ENCODE measurements at places on chromosomes 3 and 15.

DNA sequence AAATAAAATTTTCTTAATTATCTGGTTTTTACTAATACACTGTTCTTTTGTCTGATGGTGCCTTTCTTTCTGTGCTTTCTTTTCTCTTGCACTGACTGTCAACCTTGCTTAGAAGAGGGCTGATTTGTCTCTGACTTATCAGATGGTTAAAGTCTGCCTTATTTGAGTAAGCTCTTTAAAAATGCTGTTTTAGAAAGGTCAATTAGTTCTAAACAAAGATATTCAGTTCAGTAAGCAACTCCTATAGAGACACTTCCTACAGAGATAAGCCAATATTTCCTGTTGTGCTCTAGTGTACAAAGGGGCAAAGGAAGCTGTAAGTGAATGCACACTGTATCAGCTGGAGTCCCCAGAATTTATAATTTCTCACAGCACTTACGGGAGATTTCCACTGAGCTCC is 153.4 kb upstream of the TSPAN3 start:
- no peak for DNase-seq

GRCh38 chr3:129614927-129615363 is 8.5 kb upstream of the PLXND1 start:
- DNase-seq: no peak

DNA sequence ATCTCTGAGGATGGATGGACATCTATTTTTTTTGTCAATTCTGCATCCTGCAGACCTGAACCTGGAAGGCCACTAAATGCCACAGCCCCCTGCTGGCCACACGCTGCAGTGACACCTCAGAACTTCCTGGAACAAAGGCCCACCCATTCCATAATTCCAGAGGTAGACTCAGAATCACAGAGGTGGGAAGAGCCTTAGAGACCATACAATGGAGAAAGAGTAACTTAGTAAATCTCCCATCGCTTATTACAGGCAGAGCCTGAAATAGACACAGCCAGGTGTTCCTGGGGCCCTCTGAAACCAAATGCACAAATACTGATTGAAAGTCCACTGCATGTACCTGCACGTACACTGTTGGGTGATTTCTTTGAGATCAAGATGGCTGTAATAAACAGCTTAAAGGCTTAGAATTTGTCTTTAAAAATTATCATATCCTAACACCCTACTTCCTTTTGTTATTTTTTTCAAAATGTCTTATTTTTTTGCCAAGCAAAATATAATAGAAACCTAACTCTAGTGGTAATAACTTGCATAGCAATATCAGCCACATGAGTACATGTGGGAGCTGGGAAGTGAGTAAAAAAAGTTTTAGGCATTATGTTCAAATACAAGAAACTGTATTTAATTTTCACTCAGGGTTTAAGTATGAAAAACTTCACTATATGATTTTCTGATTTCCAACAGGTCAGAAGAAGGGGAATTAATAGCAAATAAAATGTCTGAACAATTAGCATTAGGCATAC is 62.7 kb downstream of the EOMES start:
- DNase-seq: no peak

DNA sequence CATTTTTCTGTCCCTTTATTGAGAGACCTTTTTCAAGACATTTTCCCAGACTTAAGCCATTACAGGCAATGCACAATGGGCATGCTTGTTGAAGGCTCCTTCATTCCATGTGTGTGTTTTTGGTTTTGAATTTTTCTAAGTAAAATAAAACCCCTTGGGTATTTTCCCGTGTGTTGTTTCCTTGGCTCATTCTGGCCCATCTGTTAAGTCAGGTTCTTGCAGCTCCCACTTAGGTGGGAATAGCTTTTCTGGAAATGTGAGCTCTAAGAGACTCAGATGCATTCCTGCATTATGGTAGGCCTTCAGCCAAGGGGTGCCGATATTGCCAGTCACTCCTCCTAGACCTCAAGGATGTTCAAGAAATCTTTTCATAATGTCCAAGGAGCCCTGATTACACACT is 314.9 kb downstream of the CACNA2D3 start:
- no peak for DNase-seq

DNA sequence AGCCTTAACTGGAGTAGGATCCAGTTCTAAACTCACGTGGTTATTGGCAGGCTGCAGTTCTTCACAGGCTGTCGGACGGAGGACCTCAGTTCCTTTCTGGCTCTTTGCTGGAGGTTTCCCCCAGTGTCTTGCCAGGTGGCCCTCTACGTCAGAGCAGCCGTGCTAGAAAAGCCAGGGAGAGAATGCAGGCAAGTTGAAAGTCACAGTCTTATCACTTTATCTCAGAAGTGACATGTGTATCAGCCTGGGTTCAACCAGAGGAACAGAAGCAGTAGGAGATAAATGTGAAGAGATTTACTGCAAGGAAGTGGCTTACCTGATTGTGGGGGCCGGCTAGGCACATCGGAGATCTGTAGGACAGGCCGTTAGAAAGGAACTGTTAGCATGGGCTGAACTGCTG is 125.3 kb upstream of the BNIP2 start:
- DNase-seq: no peak

- DNase-seq: peak; percentile 45
These were observed 59.8 kb upstream of the KLHL25 start for GRCh38 chr15:85854345-85855097.

DNA sequence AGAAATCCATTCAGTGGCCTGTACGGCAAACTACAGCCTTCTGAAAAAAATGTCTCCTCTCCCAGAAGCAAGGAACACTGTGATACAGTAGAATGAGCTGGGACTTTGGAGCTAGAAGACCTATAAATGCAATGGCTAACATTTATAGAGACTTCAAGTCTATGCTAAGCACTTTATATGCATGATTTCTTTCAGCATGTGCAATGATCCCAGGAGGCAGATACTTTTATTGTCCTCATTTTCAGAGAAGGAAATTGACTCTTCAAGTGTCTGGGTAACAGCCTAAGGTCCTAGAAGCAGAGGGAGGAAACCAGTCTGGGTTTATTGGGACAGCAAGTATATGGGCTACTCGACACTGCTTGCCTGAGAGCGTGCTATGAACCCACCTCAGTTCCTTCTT is 140.9 kb downstream of the ALDH1A2 start:
- no peak for DNase-seq

DNA sequence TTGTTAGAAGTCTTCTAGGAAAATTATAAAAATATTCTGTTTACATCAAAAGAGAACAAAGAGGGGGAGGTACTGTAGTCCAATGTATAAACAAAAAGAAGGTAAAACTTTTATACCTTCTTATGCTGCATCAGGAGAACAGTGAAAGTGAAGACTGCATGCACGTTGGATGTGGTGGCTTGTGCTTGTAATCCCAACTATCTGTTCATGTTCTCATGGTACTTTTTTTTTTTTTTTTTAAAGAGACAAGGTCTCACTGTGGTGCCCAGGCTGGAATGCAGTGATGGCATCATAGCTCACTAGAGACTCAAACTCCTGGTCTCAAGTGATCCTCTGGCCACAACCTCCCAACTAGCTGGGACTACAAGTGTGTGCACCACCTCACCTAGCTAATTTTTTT is 4.2 kb downstream of the SEC62 start:
- DNase-seq: no peak

GRCh38 chr15:70060993-70061305 is 36.8 kb downstream of the TLE3 start:
- DNase-seq: no peak

DNA sequence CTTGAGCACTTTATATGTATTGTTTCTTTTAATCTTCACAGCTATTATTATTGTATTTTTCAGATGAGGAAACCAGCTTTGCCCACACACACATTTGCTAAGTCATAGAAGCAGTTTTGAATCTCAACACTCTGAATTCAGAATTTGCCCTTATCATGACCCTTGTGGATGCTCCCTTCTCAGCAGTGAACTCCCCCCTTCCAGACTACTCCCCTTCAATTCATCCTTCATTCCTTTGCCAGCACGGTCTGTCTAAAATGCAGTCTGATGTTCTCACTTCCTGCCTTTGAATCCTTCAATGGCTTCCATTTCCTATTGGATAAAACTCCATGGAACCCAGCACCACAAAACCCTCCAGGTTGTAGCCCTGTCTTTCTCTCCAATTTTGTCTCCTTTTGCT is 52.5 kb upstream of the TSC22D2 start:
- no peak for DNase-seq

- DNase-seq: peak; percentile 39
These were observed 147.6 kb downstream of the IL20RB start for GRCh38 chr3:137105277-137105977.

DNA sequence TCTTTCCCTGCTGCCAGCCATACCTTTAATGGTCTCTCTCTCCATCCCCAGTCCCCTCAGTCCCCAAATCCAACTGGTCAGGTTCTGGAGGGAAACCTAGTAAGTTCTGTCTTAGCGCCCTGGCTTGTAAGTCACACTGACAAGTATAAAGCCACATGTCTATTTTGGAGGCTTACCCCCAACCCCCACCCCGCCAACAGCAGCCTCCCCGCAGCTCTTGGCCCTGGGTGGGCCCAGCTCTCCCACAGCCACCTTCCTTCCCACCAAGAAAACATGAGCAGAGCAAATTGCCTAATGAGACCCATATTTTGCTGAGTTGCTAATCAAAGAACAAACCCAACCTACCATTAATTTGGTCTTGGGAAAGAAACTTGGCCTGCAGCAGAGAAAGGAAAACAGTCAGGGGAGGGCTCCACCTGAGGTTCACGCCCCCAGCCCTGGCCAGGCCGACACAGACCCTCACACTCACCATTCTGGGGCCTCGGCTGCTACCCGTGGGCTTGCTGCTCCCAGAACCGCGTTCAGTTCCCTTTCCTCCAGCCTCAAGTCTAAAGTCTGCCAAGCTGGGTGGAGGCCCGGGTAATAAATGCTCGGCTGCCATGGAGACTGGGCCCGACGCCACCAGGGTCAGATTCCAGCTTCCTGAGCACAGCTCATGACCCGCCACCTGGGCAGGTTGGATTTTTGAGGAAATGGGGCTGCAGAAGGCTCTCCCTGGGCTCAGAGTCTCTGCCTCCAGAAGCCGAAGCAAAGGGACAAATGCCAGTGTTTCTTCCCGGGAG is at the start of gene CALML4:
Gene CALML4 (minus strand): TSS at position 557 of the 782 bp plus-strand sequence. CDS start 85 bp downstream, at position 472.
- DNase-seq: peak; percentile 59

DNA sequence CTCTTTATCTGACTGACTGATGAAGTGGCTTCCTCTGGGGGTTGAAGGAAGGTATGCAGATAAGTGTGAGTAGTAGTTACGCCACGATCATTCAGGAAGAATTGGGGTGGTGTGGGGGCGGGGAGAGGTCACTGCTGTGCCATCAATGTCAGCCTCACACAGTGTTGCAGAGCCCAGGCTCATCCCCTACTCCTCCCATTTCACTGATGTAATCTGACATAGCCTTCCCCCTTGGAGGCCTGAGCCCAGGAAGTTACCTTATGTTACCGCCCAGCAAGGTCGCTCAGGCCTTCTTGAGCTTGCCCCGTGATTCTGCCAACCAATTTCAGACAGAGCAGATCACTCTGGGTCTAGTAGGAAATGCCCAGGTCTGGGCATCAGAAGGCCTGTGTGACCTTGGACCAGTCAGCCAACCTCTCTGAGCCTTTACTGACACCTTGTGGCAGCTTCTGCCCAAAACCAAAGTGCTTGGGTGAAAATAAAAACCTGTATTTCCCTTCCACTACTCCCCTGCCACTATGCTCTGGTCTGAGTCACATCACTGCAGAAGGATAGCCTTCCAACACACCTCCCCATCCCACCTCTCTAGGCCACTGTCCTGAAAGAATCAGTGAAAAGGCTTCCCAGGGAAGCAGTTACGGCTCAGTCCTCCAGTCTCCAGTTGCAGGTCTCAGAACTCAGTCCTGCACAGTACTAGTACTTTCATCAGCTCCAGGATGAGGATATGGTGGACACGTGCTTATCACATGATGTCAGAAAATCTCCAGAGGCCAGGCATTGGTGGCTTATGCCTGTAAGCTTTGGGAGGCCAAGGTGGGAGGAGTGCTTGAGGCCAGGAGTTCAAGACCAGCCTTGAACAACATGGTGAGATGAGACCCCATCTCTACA is 28.1 kb upstream of the INSYN1 start:
- peak; percentile 24 for DNase-seq

DNA sequence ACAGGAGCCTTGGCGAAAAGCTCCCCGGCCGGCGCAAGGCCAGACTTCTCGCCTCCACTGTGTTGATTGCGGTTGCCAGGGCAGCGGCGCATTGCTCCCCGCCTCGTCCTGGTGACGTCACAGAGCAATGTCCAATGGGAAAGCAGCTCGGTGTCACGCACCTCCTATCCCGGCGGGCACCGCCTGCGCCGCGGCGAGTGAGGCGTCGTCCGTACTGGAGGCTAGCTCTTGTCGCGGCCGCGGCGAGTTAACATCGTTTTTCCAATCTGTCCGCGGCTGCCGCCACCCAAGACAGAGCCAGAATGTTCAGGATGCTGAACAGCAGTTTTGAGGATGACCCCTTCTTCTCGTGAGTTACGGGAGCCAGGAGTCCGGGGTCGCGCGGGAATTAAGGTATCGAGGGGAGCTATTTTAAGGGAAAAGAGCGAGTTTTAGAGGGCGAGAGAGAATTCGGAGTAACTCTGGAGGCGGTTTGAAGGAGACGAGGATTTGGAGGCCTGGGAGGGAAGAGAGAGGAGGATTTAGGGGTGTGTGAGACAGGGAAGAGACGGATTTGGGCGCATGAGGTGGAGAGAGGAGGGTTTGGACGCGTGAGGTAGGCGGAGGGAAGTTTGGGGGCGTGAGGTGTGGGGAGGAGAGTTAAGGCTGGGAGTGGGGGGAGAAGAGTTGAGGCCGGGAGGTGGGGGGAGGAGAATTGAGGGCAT is at the start of gene MLF1:
Gene MLF1 (plus strand): TSS at position 196 of the 704 bp plus-strand sequence. CDS start 107 bp downstream, at position 303.
- peak; percentile 93 for DNase-seq

GRCh38 chr3:146464005-146464595 is 5.3 kb downstream of the PLSCR2 start:
- DNase-seq: no peak

GRCh38 chr3:18047052-18047451 is 304.6 kb upstream of the TBC1D5 start:
- DNase-seq: peak; percentile 90

GRCh38 chr3:155664925-155665695 is 79.8 kb downstream of the PLCH1 start:
- peak; percentile 88 for DNase-seq

DNA sequence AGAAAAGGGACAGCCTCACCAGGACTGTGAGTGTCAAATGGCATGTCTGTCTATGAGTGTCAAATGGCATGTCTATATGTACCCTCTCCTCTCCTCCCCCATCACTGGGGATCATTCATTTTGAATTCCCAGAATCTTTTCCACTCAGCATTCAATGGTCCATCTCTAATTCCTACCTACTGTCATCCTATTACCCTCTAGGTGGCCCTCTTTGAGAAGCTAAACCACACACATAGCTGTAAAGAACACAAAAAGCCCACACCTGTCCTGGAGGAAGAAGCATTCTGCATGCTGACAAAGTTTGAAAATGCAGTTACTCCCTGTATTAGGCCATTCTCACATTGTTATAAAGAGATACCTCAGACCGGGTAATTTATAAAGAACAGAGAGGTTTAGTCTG is 46.2 kb upstream of the PYDC2 start:
- no peak for DNase-seq

DNA sequence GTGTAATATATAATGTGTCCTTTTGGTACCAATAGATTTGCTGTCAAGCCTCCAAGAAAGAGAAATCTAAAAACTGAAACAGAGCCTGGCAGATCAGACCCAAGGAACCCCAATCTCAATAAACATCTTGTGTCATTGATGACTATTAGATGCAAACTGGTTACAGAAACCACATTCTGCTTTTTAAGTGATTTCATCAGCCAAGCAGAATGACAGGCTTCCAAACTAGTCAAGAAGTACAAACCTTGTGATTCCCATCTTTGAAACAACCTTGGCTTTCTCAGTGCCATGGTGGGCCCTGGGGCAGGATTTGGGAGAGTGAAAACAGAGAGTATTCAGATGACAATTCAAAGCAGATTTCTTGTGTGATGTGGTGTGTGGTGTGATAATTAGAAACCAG is 45.6 kb upstream of the STRIT1 start:
- DNase-seq: peak; percentile 64

GRCh38 chr15:96135166-96136093 is 195.1 kb upstream of the NR2F2 start:
- DNase-seq: no peak
